M059J (cell line): ENCODE measurements at places on chromosomes 5 and 9. TPM values are rescaled to one million over a fixed set of nuclear protein-coding genes. Genes with fewer than 3 reads are reported as not detected.

Gene ANGPTL2
- total RNA-seq: 11.5 and 15.8 TPM in 2 replicates

Gene CARTPT
- total RNA-seq: not detected in 2 replicates

Gene OTULIN
- total RNA-seq: 29.3 and 58.9 TPM in 2 replicates

Gene FBXL7
- 9.7 and 12.5 TPM in 2 replicates for total RNA-seq

Gene RNF130
- 45.5 and 50.6 TPM in 2 replicates for total RNA-seq

Gene SLC36A2
- total RNA-seq: not detected in 2 replicates

Gene CDKN2B
- total RNA-seq: 11.5 and 24.1 TPM in 2 replicates

Gene GMCL2
- total RNA-seq: not detected in 2 replicates

Gene TSPAN17
- 16.6 and 27.8 TPM in 2 replicates for total RNA-seq

Gene LCNL1
- total RNA-seq: not detected in 2 replicates

Gene FOXD4L4
- 0.07 TPM in 1 of 2 replicates, not detected in the other for total RNA-seq

Gene TAS2R1
- not detected in 2 replicates for total RNA-seq

Gene PCDHAC1
- total RNA-seq: 0.25 and 0.34 TPM in 2 replicates

Gene CAPSL
- 0.37 and 0.62 TPM in 2 replicates for total RNA-seq

Gene SLC45A2
- total RNA-seq: not detected in 2 replicates

Gene IPPK
- 9.6 and 24.5 TPM in 2 replicates for total RNA-seq
